Activated CD4-positive, alpha-beta T cell treated with anti-CD3 and anti-CD28 coated beads for 48 hours (primary cell): ENCODE measurements at places on chromosomes 5 and 9.
A peak's percentile ranks its signal among the peaks of the same experiment; 100 is the strongest.

- DNase-seq = no peak
These were observed 159.9 kb downstream of the TSSK1B start for GRCh38 chr5:113274836-113275414.

- no peak for DNase-seq
These were observed 9.5 kb downstream of the ARSK start for GRCh38 chr5:95564450-95564849.

- DNase-seq = no peak
These were observed 65.8 kb downstream of the ERAP1 start for GRCh38 chr5:96741891-96742309.

- DNase-seq = peak; percentile 2
These were observed 126.2 kb upstream of the PLCXD3 start for GRCh38 chr5:41636605-41637004.

GRCh38 chr5:132132138-132132537 lies 58.5 kb downstream of the CSF2 start:
- DNase-seq = no peak

GRCh38 chr9:33193818-33194217 lies 26.7 kb upstream of the B4GALT1 start:
- no peak for DNase-seq

DNA sequence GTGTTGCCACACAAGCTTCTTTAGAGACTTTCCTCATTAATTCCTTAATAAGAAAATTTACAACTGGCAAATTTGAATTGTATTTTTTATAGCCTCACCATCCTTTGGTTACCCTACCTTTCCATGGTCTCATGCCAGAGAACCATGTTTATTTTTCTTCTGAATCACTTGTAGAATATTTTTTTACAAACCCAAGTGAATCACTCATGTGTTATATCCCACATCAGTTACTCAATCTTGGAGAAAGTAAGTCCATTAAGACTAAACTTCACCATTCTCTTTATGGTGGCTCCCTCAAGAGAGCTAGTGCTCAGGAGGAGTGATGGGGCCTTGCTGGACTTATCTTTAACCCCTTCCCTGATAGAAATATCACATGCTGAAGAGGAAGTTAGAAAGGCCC lies 128.9 kb downstream of the SUSD1 start:
- DNase-seq = no peak

DNA sequence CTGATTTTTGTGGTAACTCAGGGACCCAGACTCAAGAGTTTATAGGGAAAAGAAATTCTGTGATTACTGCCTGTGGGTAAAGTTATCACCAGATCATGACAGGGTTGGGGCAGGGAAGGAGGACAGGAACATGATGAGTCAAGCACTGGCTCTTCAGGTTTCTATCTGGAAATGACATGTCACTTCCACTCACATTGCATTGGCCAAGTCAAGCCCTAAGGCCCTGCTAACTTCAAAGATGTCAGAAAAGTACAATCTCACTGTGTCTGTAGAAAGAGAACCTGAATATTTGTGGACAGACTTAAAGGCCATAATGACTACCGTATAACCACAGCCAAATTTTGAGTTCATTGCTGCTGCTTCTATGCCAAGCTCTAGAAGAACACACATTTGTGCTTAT lies 187.7 kb downstream of the TLE4 start:
- DNase-seq = peak; percentile 5

DNA sequence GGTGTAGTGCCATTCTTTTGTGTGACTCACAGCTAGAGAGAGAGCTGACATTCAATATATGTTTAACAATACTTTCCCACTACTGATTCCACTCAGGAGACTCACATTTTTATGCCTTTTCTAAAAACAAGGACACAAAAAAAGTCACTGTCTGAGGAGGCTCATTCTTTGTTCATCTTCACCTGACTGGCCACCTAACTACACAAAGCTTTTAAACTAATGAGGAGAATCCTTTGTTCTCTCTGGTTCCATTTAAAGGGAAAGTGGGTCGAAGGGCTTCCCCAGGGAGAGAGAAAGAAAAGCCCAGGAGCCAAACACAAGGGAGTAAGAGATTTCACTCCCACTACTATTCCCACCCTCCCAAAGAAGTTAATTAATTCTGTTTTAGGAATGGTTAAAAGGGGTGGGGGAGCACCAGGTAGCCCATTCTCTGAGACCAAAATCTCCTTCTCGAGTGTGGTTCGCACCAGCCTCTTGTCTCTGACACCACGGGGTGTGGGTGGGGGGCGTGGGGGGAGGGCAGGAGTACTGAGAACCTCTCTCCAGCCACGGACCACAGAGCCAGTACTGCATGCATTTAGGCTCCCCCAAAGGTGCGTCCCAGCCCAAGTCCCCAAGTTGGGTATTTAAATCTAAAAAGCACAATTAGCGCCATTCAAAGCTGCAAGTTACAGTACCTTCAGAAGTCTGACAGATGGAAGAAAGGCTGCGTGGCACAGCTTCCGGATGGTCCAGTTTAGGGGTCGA lies 747 bp downstream of the TRPM3 start:
- DNase-seq = no peak

DNA sequence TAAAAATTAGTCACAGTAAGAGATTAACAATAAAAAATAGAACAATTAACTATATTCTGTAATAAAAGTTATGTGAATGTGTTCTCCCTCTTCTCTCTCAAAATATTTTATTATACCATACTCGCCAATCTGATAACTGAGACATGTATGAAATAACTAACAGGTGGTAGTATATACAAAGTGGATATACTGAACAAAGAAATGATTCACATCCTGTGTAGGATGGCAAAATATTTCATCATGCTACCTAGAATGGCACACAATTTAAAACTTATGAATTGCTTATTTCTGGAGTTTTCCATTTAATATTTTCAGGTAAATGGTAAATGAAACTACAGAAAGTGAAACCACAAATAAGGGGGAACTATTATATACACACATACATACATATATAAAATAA lies 152.5 kb downstream of the RNF180 start:
- no peak for DNase-seq

- DNase-seq = no peak
These were observed 7.3 kb downstream of the SRFBP1 start for GRCh38 chr5:121968910-121969607.

GRCh38 chr5:8216921-8217320 lies 348.0 kb downstream of the MTRR start:
- DNase-seq = no peak
